Transverse colon (tissue), 4 donors: ENCODE measurements at places on chromosomes 12 and 14. TPM values are rescaled to one million over a fixed set of nuclear protein-coding genes. Genes with fewer than 3 reads are reported as not detected.

GRCh38 chr12:79692860-79693577, 2.3 kb upstream of the PAWR start:
- DNase-seq: no peak

The TAS2R20 gene
- 6.0 TPM for total RNA-seq

- no peak for DNase-seq
Measured at GRCh38 chr12:44847403-44847802, 28.7 kb downstream of the NELL2 start.

The CYP27B1 gene
- 2.3 TPM for total RNA-seq

- DNase-seq: no peak
Measured at GRCh38 chr12:38448991-38449390, 132.4 kb downstream of the ALG10B start.

DNA sequence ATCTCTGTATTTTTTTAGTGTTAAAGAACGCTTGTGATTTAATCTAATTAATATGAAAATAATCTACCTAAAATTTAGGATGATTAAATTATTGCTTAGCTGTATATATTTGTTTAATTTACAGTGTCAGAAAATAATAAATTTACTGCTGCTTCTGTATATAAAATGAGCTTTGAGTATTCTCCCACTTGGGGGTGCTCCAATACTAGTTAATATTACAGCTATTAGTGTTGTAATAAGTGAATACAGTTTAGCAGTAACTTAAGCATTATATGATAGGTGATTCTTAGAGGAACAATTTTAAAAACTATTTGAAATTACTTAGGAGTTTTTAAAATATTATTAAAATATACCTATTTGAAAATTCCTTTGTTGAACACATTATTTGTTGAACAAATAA, 62.2 kb downstream of the PAPOLA start:
- DNase-seq: no peak
